ENCODE measurements at places on chromosomes 5 and 9.

GRCh38 chr5:127602481-127602880 is 46.4 kb upstream of the CTXN3 start:
- no peak for DNase-seq

DNA sequence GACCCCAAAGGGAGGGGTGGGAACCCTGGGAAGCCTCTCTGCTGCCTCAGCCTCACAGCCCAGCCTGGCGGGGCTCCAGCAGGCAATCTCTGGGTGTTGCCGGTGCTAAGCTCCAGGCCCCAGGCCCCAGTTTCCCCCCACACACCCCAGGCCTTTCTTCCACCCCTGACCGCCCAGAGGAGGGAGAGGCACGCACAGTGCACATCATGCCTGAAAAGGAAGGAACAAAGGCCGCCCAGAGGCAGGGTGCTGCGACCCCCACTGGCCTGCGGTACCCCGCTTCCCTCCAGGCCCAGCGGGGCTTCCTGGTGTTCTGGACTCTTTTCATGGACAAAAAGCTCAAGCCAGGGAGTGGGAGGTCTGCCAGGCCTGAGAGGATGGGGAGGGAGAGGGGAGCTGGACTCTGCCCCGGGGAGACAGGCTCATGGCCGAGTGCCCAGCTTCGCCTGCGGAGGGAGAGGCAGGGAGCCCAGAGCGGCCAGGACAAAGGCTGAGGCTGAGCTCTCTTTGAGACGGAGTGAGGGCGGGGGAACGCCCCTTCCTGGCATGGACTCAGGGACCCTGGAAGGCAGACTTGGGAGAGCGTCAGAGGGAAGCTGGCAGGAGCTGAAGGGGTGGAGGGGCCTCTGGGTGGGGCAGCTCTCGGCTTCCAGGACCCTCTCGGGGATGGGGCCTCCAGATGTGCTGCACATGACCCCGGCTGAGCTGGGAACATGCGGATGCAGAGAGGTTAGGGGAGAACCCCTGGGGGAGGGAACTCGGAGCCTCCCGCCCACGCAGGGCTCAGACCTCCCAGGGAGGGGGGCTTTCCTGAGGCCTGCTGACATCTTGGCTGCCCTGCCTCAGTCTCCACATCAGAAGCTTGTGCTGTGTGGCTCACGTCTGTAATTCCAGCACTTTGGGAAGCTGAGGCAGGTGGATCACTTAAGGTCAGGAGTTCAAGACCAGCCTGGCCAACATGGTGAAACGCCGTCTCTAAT is 1.8 kb upstream of the ENTPD2 start:
- DNase-seq, result no peak

DNA sequence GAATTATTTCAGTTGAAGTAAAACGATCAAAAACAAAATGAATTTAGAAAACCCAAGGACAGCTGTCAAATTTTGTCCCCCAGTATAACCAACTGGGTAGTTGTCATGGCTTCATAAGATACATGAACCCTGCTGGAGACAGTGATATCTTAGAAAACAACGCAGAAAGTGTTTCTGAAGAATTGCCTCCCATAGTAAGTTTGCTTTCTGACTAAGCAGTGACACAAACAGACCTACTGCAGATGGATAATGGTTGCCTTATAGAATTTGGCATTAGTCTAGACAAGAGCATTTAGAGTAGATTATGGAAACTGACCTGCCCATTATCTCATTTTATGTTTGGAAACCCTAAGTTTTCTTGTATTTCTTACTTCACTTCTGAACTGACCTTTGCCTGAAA is 187.7 kb upstream of the KCNN2 start:
- DNase-seq, result no peak

- no peak for DNase-seq
Observed at GRCh38 chr9:1939466-1939865, 75.7 kb upstream of the SMARCA2 start.

- no peak for DNase-seq
Observed at GRCh38 chr9:136296434-136297015, 7.4 kb downstream of the CCDC187 start.

GRCh38 chr9:470552-471194 is 256.0 kb downstream of the DOCK8 start:
- DNase-seq, result no peak

- no peak for DNase-seq
Observed at GRCh38 chr5:42689391-42689790, 67.2 kb upstream of the CCDC152 start.

DNA sequence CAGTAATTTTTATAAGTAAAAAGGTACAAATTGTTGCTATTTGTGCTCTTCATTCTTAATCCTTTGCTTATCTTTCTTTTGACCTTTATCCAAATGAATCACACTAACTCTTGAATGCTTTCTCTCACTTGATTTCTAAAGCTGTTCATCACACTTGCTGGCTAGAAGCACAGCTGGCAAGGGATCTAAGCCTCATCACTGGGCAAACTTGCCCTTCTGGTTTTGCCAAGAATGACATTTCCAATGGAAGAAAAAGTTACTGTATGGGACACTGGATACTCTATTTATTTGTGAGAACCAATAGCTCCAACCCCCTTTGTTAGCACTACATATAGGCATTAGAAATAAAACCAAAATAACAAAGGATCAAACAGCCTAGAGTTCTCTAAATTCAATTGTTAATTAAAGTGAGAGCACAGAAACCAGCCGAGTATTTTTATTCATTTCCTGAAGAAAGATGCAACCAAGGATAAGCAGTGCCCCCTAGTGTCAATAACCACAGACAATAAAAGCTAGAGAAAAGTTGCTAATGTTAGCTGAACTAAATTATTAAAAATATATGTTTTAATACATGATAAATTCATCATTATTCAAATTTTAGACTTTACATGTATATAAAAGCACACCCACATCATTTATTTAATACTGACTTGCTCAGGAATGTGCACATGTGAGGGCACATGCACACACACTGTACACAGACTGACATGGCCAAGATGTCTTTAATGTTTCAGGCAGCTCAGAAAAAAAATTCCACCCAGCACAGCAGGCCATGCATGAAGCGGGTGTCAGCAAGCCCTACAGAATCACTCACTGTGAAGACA is 59.8 kb upstream of the POU5F2 start:
- DNase-seq, result peak; percentile 52

DNA sequence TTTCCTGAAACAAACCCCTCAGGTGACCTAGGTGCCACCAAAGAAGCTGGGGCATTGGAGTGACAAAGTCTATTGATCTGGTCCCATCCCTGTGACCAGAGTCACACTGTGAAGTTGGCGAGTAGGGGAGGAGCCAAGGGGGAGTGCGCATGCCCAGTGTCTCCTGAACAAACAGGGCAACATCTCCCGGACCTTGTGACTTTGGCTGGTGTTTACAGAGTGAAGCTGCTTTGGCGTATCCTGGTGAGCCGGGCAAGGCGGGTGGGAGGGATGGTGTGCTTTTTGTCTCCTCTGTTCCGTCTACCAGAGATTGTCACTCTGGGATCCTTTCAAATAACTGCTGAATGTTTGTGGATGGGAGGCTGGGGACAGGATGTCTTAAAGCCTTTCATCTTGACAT is 204.5 kb downstream of the HSPA4 start:
- no peak for DNase-seq

DNA sequence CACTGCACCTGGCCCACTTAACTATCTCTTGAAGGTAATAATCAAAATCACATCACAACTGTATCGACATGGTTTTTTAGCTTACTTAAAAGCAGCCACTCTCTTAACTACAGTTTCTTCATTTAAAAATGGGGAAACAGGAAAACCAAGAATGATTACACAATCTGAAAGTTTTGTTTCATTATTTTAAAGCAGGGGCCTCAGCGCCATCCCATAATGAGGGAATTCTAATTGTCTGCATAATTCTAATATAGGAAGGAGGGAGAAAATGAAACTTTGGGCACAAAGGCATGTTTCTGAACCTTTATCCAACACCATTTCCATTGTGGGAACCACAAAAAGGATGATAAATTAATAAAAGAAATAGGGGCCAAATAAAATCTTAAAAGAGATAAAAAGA is 7.6 kb downstream of the HACD4 start:
- no peak for DNase-seq
